A549 treated with ZK216348 at 1 μM for 4 hours (cell line): ENCODE measurements at places on chromosomes 5 and 9. TPM values are rescaled to one million over a fixed set of nuclear protein-coding genes. Genes with fewer than 3 reads are reported as not detected.

CDH6 gene
- total RNA-seq = 0.07 to 0.15 TPM (median 0.11 TPM) in 4 of 5 replicates, not detected in the other

PCDHB13 gene
- 0.06 to 0.20 TPM (median 0.08 TPM) in 4 of 5 replicates, not detected in the other for total RNA-seq

CATSPER3 gene
- total RNA-seq = 0.20 to 0.57 TPM (median 0.40 TPM) in 5 replicates

IFNA13 gene
- not detected in 5 replicates for total RNA-seq

LURAP1L gene
- total RNA-seq = 17.8 to 27.0 TPM (median 22.9 TPM) in 5 replicates

CCNJL gene
- total RNA-seq = 10.5 to 14.3 TPM (median 13.6 TPM) in 5 replicates

DAB2IP gene
- total RNA-seq = 10.3 to 15.4 TPM (median 12.9 TPM) in 5 replicates

C9orf50 gene
- total RNA-seq = not detected in 5 replicates

C9orf78 gene
- total RNA-seq = 49.5 to 64.6 TPM (median 52.2 TPM) in 5 replicates

CDC20B gene
- 0.07 to 0.13 TPM (median 0.08 TPM) in 3 of 5 replicates, not detected in the others for total RNA-seq

SLIT3 gene
- 11.1 to 22.5 TPM (median 17.4 TPM) in 5 replicates for total RNA-seq

PCSK1 gene
- total RNA-seq = 0.09 to 0.29 TPM (median 0.25 TPM) in 5 replicates

ST8SIA4 gene
- 0.12 to 0.78 TPM (median 0.47 TPM) in 5 replicates for total RNA-seq

PCDHGA8 gene
- 0.02 to 0.06 TPM (median 0.04 TPM) in 3 of 5 replicates, not detected in the others for total RNA-seq

IL3 gene
- not detected in 5 replicates for total RNA-seq

MCC gene
- total RNA-seq = 0.22 to 0.38 TPM (median 0.37 TPM) in 5 replicates

SDHA gene
- total RNA-seq = 92.2 to 128 TPM (median 120 TPM) in 5 replicates

BRD3OS gene
- 14.1 to 19.8 TPM (median 19.1 TPM) in 5 replicates for total RNA-seq

PAPPA gene
- 23.7 to 46.1 TPM (median 34.7 TPM) in 5 replicates for total RNA-seq
